ENCODE measurements at places on chromosomes 4 and X.
A peak's percentile ranks its signal among the peaks of the same experiment; 100 is the strongest.

DNA sequence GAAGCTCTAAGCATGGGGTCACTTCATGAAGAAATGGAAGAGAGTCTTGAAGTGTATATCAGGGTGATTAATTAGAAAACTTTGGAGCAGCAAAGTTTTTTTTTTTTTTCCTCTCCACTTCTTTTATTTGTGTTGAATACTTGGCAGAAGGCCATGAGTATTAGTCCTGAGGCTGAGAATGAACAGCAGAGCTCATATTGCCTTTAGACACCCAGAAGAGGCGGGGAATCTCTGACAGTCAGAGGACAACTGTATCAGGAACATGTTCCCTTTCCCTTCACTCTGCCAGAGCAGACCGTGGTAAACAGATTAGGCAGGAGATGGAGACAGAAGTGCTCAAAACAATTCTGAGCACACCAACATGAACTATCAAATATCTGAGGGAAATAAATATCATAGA lies 300.9 kb downstream of the FAM47A start:
- DNase-seq: no peak

GRCh38 chrX:44068043-44068442 lies 94.9 kb upstream of the NDP start:
- DNase-seq: no peak

- peak; percentile 67 for DNase-seq
Measured at GRCh38 chr4:118280501-118281218, 72.1 kb downstream of the PRSS12 start.

GRCh38 chr4:141047228-141047884 lies 85.9 kb downstream of the RNF150 start:
- DNase-seq: no peak

GRCh38 chrX:114268643-114269042 lies 315.2 kb upstream of the HTR2C start:
- DNase-seq: no peak

DNA sequence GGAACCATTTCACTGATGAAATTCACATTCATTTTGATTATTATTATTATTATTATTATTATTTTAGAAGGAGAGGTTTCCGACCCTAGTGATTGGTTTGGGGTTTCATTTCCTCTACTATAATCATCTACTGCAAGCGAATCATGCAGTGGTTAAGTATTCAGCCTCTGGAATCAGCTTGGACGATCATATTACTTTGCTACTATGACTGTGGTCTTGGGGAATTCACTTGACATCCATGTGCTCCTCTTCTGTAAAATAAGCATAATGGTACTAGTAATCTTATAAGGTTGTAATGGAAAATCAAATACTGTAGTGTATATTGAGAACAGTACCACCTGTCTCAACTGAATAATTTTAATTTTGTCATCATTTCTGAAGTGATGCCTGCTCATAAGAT lies 132.1 kb upstream of the SLC4A4 start:
- DNase-seq: no peak
